ENCODE measurements at places on chromosomes 6 and 20. TPM values are rescaled to one million over a fixed set of nuclear protein-coding genes. Genes with fewer than 3 reads are reported as not detected.
A peak's percentile ranks its signal among the peaks of the same experiment; 100 is the strongest.

The C20orf202 gene
- total RNA-seq = not detected

- DNase-seq = no peak
These were observed 55.2 kb upstream of the RREB1 start for GRCh38 chr6:7052443-7053011.

- no peak for DNase-seq
These were observed 27.6 kb downstream of the HCK start for GRCh38 chr20:32079655-32080109.

DNA sequence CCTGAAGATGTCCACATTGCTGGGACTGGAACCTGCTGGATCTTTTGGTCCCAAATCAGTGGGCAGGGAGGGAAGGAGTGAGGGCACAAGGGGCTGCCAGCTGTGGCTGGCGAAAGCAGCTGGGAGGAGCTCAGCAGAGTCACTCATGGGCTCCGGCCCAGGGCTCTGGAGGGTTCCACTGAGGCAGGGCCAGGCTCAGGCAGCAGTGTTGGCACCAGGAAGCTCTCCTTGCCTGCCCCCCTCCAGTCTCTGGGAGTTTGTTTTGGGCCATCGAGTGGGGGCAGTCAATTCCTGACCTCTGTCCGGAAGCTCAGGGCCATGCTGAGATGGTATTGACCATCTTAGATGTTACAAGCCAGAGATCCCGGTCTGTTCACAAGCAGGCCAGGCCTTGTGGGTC is 39.1 kb upstream of the IRF4 start:
- no peak for DNase-seq

DNA sequence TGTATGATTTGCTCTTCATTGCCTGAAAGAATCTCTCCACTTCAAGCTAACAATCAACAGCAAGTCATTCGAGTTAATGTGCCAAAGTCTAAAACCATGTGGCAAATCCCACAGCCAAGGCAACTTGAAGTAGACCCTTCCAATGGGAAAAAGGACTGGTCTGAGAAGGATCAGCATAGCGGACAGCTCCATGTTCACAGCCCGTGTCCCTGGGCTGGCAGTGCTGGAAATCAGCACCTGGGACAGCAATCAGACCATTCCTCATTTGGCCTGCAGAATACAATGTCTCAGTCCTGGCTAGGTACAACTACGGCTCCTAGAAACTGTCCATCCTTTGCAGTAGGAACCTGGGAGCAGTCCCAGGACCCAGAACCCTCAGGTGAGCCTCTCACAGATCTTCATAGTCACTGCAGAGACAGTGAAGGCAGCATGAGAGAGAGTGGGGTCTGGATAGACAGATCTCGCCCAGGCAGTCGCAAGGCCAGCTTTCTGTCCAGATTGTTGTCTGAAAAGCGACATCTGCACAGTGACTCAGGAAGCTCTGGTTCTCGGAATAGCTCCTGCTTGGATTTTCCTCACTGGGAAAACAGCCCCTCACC is 1.1 kb downstream of the GJA10 start:
- no peak for DNase-seq

DNA sequence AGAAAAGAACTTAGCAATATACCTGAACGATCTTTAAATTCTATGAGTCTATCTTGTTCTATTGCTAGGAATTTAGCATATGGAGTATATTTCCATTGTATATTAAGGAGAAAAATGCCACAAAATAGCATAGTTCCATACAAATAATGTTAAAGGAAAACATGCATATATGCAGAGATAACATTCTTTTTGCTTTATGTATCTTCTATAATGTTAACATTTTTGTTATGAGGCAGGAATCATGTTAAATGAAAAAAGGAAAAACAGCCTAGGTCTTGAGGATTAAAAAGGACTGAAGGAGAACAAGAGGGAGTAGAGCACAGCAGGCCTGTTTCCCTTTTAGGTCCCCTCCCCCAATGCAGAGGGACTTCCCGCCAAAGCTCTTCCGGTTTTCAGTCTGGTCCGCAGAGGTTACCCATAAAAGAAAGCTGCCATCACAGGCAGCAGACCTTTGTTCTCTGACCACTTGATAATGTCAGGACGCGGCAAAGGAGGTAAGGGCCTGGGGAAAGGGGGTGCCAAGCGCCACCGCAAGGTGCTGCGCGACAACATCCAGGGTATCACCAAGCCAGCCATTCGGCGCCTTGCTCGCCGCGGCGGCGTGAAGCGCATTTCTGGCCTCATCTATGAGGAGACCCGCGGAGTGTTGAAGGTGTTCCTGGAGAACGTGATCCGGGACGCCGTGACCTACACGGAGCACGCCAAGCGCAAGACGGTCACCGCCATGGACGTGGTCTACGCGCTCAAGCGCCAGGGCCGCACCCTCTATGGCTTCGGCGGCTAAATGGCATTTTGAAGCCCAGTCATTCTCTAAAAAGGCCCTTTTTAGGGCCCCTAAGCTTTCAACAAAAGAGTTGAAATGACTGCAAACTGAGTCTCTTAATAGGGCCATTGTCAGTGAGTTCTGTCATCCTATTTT is 108.4 kb upstream of the PRSS16 start:
- DNase-seq = peak; percentile 95

DNA sequence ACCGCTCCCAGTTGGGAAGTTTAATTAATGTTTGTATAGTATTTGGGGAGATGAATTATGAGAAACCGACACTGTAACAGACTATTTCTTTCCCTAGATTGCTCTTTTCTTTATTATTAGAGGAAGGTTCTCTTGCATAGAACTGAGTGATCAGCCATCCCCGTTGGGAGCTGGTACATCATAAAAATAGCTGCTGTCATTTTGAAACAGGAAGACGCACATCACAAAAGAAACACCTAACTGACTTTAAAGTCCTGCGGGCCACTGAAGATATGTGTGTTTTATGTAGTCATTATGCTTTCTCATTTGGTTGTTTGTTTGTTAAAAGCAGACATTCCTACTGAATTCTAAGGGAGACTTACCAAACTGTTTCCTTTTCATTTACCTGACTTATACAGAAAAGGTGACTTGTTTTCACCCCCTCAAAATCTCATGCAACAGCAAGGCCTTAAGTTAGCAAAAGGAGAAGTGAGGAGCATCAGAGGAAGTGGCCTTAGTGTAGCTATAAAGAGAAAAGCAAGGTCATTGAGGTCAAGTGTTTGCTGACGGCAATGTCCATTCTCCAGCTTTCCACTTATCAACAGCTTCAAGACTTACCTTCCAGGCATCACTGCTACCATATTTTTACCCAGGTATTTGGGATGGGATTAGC is 91.0 kb downstream of the PKHD1 start:
- peak; percentile 73 for DNase-seq

Measured in OCI-LY7 (cell line).